ENCODE measurements at places on chromosomes 1 and 21.

- no peak for DNase-seq
These were observed 155.0 kb downstream of the TOMM20 start for GRCh38 chr1:234973426-234974250.

GRCh38 chr1:219126377-219126776 lies 47.3 kb upstream of the LYPLAL1 start:
- DNase-seq, result peak; percentile 7

GRCh38 chr21:37899146-37899545 lies 17.1 kb downstream of the KCNJ6 start:
- DNase-seq, result no peak

GRCh38 chr1:85578321-85579295 lies 2.0 kb upstream of the CCN1 start:
- peak; percentile 94 for DNase-seq

- no peak for DNase-seq
These were observed 140.1 kb downstream of the MACF1 start for GRCh38 chr1:39344394-39345154.

GRCh38 chr1:228337711-228338520 lies 68.7 kb downstream of the TRIM11 start:
- DNase-seq, result no peak

- no peak for DNase-seq
These were observed 151.5 kb upstream of the RNPC3 start for GRCh38 chr1:103373991-103374390.

- peak; percentile 68 for DNase-seq
These were observed 580 bp downstream of the DVL1 start for GRCh38 chr1:1348420-1349255.

DNA sequence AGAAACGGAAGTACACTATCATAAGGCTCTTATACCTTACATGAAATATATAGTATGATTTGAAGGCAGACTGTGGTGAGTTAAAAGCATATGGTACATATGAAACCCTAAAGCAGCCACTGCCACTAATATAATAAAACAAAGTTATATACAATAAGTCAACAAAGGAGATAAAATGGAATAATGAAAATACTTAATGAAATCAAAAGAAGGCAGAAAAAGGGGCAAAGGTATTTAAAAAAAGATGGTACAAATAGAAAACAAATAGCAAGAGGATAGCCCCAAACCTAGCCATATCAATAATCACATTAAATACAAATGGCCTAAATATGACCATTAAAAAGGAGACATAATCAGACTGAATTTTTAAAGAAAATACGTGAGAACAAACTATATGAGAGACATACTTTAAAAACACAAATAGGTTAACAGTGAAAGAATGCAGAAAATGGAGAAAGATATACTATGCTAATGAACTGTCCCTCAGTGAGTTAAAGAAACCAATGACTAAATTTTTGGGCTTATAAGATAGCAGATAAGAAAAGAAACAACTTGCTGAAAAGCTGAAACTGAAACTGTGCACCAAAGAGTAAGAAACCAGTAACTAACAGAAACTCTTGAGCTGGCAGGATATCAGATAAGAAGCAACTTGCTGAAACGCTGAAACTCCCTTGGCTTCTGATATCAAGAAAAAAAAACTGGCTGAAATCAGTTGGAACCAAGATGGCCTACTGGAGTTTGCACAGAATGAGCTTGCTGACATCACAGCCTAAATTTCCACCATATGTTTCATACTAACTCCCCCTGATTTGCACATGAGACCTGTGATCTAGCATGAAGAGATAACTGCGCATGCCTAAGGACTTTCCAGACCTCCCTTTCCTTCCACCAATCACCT lies 44.3 kb upstream of the IL10 start:
- DNase-seq, result no peak

DNA sequence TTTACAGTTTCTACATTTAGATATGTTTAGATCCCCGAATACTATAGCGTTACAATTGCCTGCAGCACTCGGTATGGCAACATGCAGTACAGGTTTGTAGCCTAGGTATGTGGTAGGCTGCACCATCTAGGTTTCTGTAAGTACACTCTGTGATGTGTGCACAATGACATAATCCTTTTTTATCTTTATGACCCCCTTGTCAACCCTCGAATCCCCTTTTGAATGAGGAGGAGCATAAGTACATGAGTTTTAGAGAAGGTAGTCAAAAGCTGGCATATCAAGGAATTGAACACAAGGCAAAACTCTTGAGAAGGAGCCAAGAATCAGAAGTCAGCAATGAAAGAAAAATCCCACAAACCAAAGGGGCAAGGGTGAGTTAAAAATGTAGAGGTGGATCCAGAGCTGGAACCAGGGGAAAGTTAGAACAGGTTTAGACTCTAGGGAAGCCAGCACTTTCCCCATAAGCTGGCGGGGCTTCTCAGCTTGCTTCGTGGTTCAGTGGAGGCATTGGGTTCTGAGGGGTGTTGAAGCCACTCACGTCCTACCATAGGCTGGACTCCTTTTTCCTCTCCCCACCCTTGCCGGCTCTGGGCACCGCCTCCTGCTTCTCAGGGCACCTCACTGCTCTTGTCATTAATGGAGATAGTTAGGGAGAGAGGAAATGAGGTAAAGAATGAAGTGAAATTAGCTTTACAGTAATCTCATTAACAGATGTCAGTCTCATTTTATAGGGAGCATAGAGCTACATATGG lies 31.3 kb downstream of the OLFML3 start:
- DNase-seq, result no peak

DNA sequence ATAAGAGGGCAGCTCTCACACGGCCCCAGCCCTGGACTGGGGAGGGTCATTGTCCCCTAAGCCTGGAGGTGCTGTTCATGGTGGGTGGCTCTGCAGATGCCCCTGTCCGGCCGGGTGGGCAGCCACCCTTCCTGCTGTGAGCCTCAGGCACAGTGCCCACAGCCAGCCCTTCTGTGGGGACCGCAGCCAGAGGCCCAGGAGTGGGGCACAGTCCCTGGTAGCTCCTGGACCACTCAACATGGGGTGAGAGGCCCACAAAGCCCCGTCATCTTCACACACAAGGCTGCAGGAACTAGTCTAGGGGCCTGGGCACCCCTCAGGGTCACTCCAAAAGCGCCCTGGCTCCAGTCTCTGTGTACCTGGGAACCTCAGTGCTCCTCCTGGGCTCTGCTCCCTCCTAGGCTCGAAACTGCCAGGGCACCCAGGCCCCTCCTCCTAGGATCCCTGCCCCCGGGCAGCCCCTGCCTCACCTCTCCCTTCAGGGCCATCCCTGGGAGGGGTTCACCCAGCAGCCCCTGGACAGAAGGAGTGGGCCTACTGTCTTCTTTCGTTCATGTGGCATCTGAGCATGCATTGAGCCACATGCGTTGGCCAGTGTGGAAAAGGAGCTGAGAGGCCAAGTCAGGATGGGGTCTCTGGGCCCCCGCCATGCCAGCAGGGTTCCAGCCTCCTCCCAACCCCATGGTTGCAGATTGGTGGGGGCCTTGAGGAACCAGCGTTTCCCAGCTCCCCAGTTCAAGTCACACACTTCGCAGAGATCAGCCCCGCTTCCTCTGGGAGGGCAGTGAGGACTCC lies 43.0 kb downstream of the WNT9A start:
- no peak for DNase-seq

- peak; percentile 81 for DNase-seq
These were observed 510 bp downstream of the DENND4B start for GRCh38 chr1:153945795-153946621.

GRCh38 chr1:15400627-15401026 lies 9.1 kb upstream of the EFHD2 start:
- no peak for DNase-seq

Measured in astrocyte of the hippocampus (primary cell).